ENCODE measurements at places on chromosomes 5 and 9.
A peak's percentile ranks its signal among the peaks of the same experiment; 100 is the strongest.

DNA sequence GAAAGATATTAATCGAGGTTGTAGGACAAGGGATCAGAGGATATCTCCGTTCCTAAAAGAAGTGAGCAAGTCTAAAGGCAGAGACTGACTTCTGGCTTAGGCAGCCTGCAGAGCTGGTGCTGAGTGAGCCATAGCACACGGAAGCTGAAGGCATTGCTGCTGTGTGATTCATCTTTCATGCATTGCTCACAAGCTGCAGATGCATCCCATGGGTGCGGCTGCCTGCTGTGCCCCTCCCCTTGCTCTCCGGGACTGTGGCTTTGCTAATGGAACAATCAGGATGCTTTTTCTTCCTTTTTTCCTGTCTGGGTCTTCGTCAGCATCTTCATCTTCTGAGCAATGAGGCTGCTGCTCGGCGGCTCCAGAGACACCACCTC is 341.4 kb downstream of the DIRAS2 start:
- peak; percentile 47 for DNase-seq

DNA sequence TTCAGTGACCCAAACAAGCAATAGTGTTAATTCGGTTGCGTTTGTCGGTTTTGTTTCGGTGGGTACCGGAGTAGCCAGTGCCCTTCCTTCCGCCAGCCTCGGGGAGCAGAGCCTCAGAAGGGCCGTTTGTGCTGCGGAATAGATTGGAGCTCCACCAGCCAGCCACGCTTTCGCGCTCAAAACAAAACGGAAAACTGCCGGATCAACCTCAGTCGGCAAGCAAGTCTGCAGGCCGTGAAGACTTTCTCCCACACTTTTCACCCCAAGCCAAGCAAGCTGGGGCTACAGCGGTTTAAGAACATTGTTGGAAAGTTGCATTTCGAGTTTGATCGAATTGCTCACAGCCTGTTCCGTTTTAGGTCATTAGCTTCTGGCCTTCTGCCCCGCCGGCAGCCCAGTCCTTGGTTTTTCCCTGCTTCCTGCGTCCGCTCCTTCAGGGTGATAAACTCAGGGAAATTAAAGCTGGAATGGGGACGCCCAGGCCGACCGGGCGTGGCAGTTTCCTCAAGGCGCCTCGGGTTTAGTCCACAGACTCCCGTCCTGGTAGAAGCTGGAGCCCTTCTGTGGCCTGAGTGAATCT is 803 bp upstream of the CCNO start:
- peak; percentile 47 for DNase-seq

DNA sequence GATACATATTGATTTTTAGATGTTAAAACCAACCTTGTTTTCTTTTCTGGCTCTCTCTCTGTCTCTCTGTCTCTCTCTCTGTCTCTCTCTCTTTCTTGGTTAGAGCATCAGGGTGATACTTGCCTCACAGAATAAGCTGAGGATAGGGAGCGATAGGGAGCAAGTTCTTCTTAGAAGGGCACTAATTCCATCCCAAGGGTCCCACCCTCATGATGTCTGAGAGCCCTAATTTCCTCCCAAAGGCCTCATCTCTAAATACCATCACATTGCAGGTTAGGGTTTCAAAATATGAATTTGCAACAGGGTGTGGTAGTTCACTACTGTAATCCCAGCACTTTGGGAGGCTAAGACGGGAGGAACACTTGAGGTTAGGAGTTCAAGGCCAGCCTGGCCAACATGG is 4.8 kb upstream of the KIF3A start:
- DNase-seq: no peak

GRCh38 chr9:72542917-72543316 is 21.5 kb downstream of the TMC1 start:
- DNase-seq: no peak

All from NCI-H146 (cell line).